NCI-H774 (cell line): ENCODE measurements at places on chromosomes 6 and 20.

DNA sequence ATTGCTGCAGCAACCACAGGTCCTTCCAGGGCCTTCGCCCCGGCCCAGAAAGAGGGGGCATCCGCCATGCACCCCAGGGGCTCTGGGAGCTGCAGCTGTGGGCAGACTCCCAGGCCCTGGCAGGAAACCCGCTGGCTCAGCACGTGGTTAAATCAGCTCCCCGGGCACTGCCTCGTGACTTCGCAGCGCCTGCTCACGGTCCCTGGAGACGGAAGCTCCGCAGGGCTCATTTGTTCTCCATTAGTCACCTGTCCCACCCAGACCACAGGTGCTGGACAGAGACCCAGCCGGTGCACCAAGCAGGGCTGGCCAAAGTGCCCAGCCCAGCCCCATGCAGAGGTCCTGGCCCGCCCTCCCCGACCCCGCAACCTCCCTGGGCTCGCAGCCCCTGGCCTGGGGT is 14.7 kb downstream of the KCNQ2 start:
- no peak for DNase-seq

DNA sequence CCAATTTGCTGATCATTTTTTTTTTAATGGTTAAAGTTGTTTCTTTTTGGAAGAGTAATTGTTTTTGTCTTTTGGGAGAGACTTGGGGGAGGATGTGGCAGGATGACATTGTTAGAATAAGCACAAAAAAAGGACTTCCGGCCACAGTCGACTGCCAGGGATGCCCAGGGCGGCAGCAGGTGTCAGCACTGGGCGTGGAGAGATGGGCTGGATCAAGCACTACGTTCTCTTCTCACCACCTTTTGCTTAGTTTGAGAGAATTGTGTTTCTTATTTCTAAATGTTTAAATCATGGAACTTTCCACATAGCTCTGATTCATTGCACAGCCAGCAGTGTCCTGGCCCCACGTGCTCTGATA is 104.6 kb upstream of the FRMD1 start:
- DNase-seq: no peak

GRCh38 chr20:7806831-7807230 is 133.4 kb downstream of the HAO1 start:
- DNase-seq: no peak

DNA sequence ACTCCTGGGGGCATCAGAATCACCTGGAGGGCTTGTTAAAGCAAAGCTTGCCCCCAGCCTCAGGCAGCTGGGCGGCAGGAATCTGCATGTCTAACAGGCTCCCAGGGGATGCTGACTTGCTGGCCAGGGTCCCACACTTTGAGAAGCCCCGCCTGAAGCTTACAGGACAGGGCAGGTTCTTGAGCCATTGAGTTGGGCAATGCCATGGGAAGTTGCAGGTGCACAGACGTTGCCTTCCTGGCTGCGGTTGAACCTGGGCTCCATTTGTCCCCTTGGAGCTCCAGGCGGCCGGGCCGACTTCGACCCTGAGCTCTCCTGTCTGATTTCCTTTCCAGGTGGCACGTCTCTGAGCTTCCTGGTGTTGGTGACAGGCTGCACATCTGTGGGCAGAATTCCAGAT is 46.8 kb downstream of the SYNJ2 start:
- no peak for DNase-seq

DNA sequence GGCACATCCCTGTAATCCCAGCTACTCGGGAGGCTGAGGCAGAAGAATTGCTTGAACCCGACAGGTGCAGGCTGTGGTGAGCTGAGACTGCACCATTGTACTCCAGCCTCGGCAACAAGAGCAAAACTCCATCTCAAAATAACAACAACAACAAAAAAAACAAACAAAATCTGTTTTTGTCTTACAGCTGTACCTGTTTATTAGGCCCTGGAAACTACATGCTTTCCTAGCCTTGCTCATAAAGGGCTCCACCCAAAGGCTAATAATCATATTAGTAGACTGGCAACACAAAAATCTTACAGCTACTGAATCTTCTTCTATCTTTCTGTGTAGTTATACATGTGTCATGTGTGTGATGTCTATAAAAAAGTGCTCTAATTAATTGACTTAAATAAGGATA is 503.9 kb upstream of the EYS start:
- DNase-seq: no peak

DNA sequence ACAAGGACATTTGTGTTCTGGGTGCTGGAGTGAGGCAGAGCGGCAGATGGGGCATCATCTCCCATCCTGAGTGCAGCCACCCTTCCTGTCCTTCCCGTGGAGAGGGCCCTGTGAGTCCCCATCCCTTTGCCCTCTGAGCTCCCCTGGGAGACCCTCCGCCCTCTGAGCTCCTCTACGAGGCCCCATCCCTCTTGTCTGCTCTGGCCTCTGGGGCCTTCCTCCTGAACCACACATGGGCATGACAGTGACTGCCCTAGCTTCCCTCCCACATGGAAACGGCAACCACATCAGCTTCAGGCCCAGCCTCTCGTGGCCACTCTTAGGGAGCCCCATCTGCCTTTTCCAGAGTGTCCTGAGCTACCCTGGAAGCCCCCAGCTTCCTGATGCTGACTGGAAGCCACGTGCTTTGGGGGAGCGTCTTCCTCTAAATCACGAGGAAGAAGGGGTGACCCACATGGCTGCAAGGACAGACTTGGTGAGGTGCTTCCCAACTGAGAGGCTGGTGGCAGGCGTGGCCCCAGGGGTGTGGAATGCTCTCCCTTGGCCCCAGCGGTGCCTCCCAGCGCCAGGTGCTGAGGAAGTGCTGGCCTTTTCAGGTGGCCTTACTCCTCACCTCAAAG is 52.6 kb downstream of the GINS1 start:
- DNase-seq: no peak

DNA sequence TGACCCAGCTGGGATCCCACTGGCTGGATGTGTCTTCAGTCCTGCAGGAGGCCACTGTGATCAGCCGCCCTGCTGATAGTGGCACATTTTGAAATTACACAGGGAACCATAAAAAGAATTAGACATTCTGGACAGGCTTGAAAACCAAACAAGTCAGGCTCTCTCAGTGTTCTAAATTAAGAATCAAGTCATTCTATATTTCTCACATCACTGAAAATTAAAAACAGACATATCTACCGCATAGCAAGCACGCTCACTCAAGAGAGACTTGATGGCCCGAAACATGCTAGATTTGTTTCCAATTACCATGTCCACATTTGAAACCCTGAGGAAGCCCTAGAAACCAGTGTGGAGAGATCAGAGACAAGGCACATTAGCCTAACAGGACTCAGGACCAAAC is 57.7 kb downstream of the NFATC2 start:
- DNase-seq: no peak

DNA sequence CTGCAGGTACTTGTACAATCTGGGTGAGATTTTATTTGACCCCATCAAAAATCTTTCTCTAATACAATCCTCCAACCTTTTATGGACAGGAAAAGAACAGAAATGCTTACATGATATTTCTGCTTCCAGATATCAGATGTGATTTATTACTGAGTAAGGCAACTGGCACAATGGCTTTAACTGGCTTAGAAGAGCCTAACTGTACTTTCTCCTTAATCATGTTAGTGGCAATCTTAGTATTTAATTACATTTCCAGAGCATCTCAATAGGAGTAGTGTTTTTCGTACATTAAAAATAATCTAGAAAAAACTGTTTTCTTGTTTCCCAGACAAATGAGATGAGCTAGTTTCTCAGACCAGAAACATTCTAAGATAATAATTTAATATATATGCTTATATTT is 251.6 kb downstream of the KCNQ5 start:
- no peak for DNase-seq

DNA sequence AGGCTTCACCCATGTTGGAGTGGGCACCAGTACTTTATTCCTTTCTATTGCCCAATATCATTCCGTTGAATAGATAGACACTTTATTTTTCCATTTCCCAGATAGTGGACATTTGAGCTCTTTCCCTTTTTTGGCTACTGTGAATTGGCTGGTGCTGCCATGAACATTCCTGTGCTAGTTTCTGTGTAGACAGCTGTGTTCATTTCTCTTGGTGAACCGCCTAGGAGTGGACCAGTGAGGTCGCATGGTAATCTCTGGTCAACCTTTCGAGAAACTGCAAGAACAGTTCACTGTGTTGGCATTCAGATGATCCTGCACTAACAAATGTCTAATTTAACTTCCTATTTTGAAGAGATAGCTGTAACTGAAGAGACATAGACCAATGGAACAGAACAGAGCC is 58.6 kb downstream of the RAMACL start:
- no peak for DNase-seq

GRCh38 chr6:112117554-112117953 is 30.2 kb downstream of the FAM229B start:
- DNase-seq: no peak

GRCh38 chr20:33332905-33333456 is 50.0 kb downstream of the BPIFB1 start:
- DNase-seq: no peak

DNA sequence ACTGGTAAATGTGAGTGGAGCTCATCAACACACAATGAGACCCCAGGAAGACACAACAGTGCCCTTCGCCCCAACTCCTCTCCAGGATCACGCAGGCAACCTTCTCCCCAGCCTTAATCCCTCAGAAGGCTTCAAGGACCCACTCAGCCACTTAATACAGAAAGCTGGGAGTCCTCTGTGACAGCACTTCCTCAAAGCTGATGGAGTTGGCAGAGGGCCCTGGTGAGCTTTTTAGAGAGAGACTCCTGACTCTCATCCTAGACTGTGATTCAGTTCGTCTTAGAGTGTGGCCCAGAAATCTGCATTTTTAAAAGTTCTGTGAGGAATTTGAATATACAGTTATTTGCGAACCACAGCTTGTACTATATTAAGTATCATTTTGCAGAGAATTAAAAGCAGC is 187.7 kb downstream of the UST start:
- DNase-seq: no peak

DNA sequence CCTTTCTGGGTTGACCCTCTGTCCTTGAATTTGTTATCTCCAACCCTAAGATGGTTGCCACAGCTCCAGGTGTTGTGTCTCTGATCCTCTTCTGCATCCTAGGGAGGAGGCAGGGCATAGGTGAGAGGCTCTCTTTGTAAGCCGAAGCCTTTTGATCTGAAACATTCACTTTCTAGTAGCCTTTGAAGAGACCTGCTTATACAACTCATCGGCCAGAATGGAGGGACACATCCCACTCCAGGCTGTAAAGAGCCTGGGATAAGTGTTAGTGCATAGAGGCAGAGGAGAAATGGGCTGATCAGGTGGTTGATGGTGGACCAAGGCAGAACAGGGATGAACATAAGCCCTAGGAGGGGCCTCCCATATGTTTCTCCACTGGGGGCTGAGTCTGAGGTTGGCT is 137.1 kb upstream of the KCNG1 start:
- no peak for DNase-seq

- DNase-seq: no peak
Observed at GRCh38 chr6:163169521-163169920, 245.0 kb upstream of the QKI start.

DNA sequence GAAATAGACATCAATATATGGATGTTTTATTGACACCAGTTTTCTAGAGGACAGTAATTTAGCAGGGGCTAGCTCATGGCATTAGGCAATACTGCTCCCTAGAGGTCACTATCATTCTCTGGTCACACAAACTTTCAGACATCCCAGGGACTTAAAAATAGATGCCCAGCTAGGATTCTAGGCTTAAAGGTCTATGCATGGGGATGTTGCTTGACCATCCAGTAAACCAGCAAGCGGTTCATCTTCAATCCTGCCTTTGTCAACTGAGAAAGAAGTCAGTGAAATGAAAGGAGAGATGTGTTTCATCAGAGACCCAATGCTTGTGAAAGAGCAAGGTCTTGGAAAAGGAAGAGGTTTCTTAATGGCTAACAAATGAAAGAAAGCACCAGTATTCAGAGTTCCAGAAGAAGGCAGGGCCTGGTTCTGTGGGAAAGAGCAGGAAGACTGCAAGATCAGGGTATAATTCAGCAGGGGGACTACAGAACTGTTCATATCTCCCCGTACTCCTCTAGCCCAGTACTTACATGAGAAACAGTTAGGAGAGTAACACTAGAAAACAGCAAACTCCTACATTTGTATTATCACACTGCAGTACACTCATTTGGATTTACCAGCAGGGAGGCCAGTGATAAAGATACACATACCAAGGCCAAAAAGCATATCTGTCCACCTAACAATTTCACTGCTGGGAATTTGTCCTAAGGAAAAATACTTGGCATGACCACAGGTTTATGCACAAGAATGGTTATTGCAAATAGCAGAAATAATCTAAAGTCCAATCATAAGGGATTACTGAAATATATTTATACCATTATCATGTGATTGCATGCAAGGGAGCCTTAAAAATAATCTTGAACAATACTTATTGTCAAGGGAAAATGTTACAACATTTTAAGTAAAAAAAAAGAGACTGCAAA is 151.4 kb upstream of the LAMA2 start:
- peak; percentile 36 for DNase-seq

DNA sequence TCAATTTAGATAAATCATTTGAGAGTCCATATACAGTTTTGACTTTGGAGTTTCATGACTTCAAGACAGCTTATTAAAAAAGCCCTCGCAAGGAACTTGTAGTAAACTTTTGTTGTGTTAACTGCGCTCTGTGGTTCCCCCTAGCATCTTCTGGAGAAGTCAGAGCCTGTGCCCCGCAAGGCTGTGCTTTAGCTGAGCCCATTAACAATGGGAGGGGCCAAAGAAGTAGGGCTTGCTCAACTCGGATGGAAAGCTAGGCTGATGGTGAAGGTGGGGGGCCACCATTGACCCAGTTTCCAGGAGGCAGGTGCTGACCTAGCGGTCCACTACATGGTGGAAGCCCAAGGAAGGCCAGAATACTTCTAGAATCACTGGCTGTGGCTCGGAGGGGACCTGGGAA is 29.3 kb upstream of the OVOL2 start:
- no peak for DNase-seq

- peak; percentile 62 for DNase-seq
Observed at GRCh38 chr20:41533537-41534136, 84.5 kb downstream of the CHD6 start.

GRCh38 chr20:64219202-64219601 is 36.3 kb upstream of the PCMTD2 start:
- DNase-seq: no peak

- peak; percentile 72 for DNase-seq
Observed at GRCh38 chr6:117906958-117907600, at the start of gene SLC35F1. TSS of gene SLC35F1 (plus strand) at chr6:117907264.

DNA sequence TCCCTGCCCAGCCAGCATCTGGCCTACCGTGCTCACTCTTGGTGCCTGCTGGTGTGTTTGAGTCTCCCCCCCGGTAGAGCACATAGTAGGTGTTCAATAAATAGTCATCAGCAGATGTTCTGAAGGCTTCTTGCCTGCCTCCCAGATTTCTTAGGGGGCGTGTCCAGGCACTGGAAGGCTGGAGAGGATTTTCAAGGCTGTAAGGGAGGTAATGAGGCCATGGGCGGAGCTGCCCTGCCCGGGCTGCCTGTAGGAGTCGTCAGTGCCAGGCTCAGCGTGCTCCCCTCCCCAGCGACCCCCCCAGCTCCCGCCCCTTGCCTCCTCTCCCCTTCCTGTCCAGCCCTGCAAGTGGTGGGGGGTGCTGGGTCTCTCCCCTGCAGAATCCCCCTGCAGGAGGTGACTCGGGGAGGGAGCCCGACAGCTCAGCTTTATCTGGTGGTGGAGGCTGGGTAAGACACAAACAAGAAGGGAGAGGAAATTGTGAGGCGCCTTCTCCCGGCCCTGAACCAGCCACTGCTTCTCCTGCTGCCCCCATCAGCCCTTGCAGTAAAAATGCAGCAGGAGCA is 55.9 kb downstream of the BCAS4 start:
- DNase-seq: no peak

- DNase-seq: no peak
Observed at GRCh38 chr6:150791717-150792116, 73.8 kb upstream of the MTHFD1L start.

- peak; percentile 38 for DNase-seq
Observed at GRCh38 chr20:2688041-2688591, 4.5 kb upstream of the EBF4 start.

GRCh38 chr6:6724539-6725467 is 136.3 kb downstream of the LY86 start:
- peak; percentile 44 for DNase-seq
